Activated T-helper 1 cell treated with anti-CD3 and anti-CD28 coated beads, Interleukin-2, amount 50 U/mL, for 16 hours (primary cell): ENCODE measurements at places on chromosomes 2 and 18.

GRCh38 chr18:12456441-12456840, 48.7 kb downstream of the PRELID3A start:
- DNase-seq = no peak

- DNase-seq = no peak
Measured at GRCh38 chr2:129723277-129724020, 256.0 kb upstream of the RAB6C start.

DNA sequence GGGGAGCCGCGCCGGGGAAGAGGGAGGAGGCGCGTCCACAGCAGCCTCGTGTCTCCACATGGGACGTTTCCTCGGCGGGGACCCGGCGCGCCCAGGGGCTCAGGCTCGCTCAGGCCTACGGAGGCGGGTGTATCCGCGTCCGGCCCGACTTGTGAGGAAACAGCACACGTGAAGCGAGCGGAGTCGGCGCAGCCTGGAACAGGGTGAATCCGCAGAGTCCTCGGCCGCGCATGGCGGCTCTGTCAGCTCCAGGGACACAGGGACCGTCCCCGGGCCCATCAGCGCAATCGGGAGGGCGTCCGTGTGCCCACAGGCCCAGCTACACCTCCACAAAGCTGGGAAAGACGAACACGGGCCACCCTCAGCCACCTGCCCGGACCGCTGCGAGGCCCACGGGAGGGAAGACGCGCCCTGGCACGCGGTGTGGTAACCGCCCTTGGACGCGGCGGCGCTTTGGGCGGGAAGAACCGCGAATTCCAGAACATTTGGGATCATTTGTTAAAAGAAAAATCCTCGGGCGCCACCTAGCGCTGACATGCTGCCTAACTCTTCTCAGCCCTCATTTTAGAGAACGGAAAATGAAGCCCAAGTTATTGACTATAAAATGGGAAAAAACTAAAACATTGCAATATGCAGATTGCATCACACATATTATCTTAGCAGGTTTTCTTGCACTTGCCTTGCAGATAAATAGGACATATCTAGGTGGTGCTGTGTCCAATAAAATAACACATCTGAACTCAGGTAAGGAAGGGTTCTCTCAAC, 40.4 kb downstream of the TMEM18 start:
- peak; percentile 33 for DNase-seq

DNA sequence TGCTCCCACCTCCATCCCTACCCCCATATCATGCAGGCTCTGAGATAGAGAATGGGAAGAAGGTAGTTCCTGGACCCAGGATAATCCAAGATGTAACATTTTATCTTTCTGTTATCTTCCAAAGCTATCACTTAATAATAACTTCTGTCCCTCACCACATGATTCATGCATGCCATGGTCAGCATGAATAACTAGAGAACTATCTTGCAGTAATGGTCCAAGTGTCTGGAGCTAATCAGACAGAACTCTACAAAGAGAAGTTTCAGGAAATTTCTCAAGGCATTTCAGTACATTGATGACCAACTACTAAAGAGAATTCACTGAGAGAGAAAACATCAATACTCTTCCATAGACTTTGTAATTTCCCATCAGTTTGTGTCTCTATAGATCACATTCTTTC, 1469.7 kb upstream of the PIK3C3 start:
- no peak for DNase-seq
